ENCODE measurements at places on chromosomes 13 and 19. TPM values are rescaled to one million over a fixed set of nuclear protein-coding genes. Genes with fewer than 3 reads are reported as not detected.

RFPL4A gene
- total RNA-seq: not detected

FCAR gene
- total RNA-seq: not detected

SRRM5 gene
- total RNA-seq: not detected

SYDE1 gene
- total RNA-seq: 10.1 TPM

TARM1 gene
- total RNA-seq: not detected

ZNF813 gene
- 5.3 TPM for total RNA-seq

HCST gene
- total RNA-seq: 3.2 TPM

CRB3 gene
- total RNA-seq: 0.16 TPM

PSG3 gene
- total RNA-seq: not detected

PNMA8B gene
- 3.0 TPM for total RNA-seq

ZNF723 gene
- not detected for total RNA-seq

RGL3 gene
- total RNA-seq: 4.4 TPM

ZNF677 gene
- 17.3 TPM for total RNA-seq

S1PR5 gene
- under 0.01 TPM for total RNA-seq

LGALS14 gene
- not detected for total RNA-seq

HSPB6 gene
- 248 TPM for total RNA-seq

SHISA2 gene
- total RNA-seq: 0.09 TPM

PGLYRP2 gene
- total RNA-seq: not detected

ATP4B gene
- not detected for total RNA-seq

GGN gene
- 0.32 TPM for total RNA-seq

UBE2L5 gene
- not detected for total RNA-seq

MAB21L1 gene
- 3.0 TPM for total RNA-seq

ACER1 gene
- total RNA-seq: 0.09 TPM

EPSTI1 gene
- 2.4 TPM for total RNA-seq

CRX gene
- not detected for total RNA-seq

C5AR2 gene
- 0.16 TPM for total RNA-seq

SERPINE3 gene
- not detected for total RNA-seq
